Suprapubic skin (tissue), 4 donors: ENCODE measurements at places on chromosomes 16 and 17.

DNA sequence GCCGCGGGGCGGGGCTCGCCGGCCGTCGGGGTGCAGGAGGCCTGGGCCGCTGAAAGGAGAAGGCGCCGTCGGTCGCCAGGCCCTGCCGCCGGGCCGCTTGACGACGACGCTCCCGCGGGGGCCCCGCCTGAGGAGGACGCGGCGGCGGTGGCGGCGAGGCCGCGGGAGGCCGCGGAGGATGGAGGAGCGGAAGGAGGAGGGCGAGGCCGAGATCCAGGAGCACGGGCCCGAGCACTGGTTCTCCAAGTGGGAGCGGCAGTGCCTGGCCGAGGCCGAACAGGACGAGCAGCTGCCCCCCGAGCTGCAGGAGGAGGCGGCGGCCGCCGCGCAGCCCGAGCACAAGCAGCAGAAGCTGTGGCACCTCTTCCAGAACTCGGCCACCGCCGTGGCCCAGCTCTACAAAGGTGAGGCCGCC lies 430 bp downstream of the HAPSTR1 start:
- no peak for DNase-seq

DNA sequence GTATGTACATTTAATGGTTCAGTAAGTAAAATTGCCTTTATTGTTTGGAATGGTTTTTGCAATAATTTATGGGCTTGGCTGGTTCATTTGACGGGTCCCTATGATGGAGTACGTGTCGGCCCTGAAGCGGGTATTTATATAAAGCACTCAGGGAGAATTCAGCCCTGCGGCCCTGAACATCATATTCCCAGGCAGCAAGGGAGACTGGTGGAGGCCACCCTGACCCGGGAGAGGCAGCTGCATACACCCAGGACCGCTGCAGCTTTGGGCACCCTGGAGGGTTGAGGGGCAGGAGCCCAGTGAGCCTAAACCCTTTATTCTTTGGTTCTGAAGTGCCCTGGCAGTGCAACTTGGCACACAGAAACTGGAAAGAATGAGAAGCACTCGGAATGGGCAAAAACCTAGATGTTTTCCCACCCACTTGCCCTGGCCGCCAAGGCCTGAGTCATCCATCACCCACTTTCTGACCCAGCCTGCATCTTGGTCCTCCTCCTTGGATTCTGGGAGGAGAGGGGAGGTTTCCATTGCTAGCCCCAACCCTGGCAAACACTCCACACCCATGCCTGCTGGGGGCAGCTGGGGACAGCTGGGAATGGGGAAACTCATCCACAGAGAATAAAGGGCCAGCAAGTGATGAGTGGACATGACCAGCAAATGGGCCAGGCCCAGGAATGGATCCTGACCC lies 162.2 kb upstream of the TNRC6C start:
- DNase-seq: no peak

DNA sequence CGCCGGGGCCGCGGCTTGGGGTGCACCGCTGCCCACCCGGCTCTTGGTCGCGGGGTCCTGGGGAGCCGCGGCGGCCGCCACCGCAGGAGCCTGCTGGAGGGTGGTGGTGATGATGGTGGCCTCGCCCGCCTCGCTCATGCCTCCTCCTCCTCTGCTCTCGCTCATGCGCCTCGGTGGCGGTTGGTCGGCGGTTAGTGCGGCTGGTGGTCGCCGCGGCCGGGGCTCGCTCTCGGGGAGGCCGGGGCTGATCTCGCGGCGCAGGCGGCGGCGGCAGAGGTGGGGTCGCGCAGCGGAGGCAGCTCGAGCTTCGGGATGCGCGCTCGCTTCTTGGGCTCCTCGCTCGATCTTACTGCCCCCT lies 41.6 kb downstream of the AHSP start:
- no peak for DNase-seq

DNA sequence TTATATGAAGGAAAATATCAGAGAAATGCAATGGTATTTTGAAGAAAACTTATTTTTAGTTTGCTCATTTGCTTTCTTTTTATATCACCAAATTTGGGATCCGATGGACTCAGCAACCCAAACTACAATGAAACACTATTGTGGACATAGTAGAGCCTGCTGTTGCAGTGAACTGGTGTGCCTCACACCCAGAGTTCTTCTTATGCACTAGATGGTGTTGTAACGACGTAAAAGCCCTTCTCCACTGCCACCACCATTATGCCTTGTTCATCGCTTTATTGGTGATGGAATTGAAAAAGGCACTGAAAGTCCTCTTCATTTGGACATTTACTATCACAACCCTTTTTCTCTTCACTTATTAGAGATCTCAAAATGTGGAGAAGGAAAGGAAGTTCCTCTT lies 381.3 kb downstream of the CDH8 start:
- no peak for DNase-seq

- DNase-seq: no peak
Measured at GRCh38 chr17:50966163-50966666, 100.1 kb upstream of the TOB1 start.

- DNase-seq: no peak
Measured at GRCh38 chr16:30527635-30528178, 1.3 kb upstream of the ZNF768 start.

DNA sequence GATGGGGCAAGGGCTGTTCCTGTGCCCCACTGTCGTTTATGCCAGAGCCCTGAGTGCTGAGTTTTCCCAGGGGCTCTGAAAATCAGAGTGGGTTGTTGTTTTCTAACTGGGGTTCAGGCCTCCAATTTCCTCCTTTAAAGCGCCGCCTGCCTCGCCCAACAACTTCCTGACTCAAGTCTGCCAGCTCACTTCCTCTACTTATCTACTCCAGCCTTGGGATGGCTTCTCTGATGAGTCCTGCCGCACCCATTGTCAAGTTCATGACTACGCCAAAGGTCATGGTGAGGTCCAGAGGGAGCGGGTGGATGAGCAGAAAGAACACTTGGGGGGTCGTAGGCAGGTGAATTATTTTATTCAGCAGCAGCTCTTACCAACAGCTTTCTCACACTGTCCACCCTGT lies 104.7 kb downstream of the UTP18 start:
- DNase-seq: no peak

- DNase-seq: no peak
Measured at GRCh38 chr17:37726891-37727675, 17.8 kb downstream of the HNF1B start.

GRCh38 chr17:47844227-47844626 lies 3.2 kb upstream of the SCRN2 start:
- DNase-seq: no peak

DNA sequence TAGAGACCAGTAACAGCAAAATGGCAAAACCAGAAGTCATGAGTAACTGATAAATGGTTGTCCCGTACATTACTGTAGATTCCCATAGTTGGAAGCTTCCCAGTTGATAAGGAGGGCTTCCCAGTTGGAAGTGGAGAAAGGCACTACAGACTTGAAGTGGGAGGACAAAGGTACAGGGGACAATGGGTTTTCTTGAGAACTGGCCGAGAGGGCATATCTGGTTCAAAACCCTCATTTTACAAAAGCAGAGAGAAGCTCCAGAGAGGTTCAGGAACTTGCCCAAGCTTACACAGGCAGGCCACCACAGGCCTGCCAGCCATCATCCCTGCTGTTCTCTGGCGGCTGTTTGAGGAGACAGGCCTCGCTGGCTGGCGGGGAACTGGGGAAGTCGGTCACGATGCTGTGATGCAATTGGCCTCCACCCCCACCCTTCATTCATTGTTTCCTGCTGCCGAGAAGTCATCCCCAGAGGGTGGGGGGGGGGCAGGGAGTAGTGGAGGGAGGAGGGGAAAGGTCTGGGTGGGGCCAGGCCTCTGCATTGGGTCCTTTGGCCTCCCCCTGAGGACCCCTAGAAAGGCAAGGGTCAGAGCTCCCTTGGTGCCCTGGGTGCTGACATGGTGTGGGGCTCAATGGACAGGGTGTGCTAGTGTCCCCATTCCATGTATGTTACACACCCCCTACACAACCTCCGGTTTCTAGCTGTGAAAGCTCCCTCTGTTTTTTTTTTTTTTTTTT lies 3.0 kb downstream of the UBALD2 start:
- peak; percentile 93 for DNase-seq

DNA sequence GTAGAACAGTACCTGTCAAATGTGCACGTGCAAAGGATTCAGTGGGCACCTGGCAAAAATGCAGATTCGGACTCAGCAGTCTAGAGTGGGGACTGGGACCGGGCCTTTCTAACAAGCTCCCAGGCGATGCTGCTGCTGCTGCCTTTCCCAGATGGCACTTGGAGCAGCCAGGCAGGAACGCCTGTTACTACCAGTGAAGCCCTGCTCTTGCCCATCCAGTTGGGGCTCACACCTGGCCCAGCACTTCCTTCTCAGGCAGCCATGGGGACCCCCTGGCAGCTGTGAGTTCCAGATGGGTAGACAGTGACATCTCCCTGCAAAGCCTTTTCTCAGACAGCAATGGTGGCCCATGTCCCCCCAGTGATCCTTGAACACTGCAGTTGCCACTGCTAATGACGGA lies 30.4 kb downstream of the KDM8 start:
- DNase-seq: no peak

DNA sequence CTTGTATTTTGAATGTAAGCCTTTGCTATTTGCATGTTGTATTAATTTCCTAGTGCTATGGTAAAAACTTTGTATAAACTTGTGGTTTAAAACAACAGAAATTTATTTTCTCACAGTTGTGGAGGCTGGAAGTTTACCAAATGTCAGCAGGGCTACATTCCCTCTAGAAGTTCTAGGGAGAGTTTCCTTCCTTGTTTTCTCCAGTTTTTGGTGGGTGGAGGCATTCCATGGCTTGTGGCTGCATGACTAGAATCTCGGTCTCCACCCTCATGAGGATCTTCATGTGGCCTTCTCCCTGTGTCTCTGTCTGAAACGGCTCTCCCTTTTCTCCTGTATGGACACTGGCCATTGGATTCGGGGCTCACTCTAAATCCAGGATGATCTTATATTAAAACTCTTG lies 482.2 kb upstream of the GOT2 start:
- no peak for DNase-seq

DNA sequence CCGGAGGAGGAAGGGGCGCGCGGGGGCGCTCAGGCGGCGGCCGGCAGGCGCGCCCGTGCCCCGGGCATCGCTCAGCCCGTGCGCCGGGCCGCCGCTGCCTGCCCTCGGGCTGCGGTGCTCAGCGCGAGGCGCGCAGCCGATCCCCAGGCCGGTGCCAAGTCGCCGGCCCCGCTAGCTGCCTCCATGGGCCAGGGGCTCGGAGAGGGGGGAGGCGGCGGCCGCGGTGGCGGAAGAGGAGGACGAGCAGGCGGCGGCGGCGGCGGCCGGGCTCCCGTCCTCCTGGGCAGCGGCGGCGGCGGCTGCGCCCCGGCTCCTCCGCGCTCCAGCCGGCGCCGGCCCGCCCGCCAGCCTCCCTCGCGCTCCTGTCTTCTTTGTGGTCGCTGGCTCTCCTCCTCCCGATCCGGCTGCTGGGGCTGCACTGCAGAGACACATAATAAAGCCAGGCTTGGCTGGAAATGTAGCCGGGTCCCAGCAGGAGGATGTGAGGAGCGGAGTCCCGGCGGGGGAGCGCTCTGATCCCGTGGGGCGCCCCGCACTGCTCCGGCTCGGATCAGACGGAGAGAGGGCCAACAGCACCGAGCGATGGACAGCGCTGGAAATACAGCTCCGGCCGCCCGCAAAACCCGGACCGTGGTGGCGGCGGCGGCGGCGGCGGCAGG lies 889 bp upstream of the ZNF423 start:
- DNase-seq: no peak

GRCh38 chr17:5286846-5287245 lies 4.8 kb downstream of the RABEP1 start:
- DNase-seq: no peak

DNA sequence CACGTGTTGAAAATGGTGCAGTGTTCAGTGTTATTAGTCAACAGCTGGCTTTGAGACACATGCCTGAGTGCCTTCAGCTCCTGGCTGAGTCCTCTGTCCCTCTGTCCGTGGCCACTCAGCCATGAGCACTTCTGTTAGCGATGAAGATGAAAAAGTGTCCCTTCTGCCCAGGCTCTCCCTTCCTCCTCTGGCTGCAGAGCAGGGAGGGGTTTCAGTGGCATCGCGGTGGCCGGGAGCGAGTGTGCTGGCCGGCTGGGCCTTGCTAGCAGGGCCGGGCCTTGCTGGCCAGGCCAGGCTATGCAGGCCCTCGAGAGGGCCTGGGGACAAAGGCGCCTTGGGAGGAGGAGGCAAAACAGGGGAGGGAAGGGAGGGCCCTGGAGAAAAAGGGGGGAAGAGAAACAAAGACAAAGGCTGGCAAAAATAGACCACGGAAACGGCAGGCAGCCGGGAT lies 47.7 kb downstream of the CMIP start:
- no peak for DNase-seq

DNA sequence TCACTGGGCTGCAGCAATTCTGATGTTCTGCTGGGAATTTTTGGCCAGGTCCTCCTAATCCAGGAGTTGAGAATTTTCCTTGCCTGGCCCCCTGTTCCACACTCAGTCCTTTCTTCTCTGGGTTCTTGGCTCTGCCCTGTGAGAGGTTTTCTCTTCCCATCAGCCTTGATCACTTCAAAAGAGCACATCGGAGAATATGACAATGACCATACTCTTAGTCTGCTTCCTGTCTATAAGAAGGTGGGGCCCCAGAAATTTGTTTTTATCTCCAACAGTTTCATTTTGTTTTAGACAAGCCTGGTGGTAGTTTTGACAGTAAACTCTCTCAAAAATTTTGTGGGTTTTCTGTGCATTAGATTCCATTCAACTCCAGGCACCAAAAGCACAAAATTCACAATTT lies 70.7 kb downstream of the C17orf67 start:
- no peak for DNase-seq

DNA sequence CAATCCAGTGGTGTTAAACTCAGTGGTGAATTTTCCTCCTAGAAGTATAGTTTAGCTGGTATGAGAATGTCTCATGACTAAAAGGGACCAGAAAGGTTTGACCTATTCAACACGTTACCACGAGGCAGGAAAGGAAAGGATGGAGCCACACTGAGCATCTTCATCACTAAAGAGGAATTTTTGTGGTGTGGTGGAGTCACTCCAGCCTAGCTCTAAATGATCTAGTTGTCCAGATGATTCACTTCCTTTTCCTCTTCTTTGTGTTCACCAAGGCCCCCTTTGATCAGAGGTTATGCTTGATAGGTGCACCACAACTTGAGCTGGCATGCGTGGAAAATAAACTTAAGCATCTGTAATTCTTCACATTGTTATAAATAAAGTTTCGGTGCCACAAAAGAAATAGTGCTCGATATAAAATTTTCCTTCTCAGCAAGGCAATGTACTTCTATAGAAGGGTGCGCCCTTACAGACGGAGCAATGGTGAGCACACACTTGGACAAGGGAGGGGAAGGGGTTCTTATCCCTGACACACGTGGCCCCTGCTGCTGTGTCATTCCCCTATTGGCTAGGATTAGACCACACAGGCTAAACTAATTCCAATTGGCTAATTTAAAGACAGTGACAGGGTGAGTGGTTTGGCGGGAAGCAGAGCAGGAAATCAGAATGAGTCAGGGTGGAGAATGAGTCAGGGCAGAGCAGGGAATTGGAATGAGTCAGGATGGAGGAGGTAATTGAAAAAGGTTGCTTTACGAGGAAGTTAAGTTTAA lies 254.6 kb downstream of the HS3ST3A1 start:
- no peak for DNase-seq
